ENCODE measurements at places on chromosomes 4 and X. TPM values are rescaled to one million over a fixed set of nuclear protein-coding genes. Genes with fewer than 3 reads are reported as not detected.

The AFAP1 gene
- 66.9 TPM for total RNA-seq

The ETNPPL gene
- total RNA-seq, result not detected

The RTL9 gene
- 0.05 TPM for total RNA-seq

The ZRSR2 gene
- 14.0 TPM for total RNA-seq

The FAM3A gene
- total RNA-seq, result 40.4 TPM

The HSFX3 gene
- total RNA-seq, result not detected

The ADAM29 gene
- total RNA-seq, result not detected

The PDE5A gene
- total RNA-seq, result 10.9 TPM

The CPZ gene
- 10.7 TPM for total RNA-seq

The CCDC120 gene
- total RNA-seq, result 8.5 TPM

The ARHGAP36 gene
- total RNA-seq, result not detected

The CXCR3 gene
- not detected for total RNA-seq

The GPR173 gene
- 12.6 TPM for total RNA-seq

The CLDN22 gene
- total RNA-seq, result not detected

The USP26 gene
- total RNA-seq, result not detected

The KLKB1 gene
- total RNA-seq, result not detected

The SOWAHD gene
- total RNA-seq, result 1.5 TPM

The DGAT2L6 gene
- not detected for total RNA-seq

The SHISA3 gene
- total RNA-seq, result 3.9 TPM

The RPA4 gene
- total RNA-seq, result 0.24 TPM

The HPGD gene
- total RNA-seq, result not detected

Measured in osteocyte (in vitro differentiated cells).